Left lobe of liver (tissue), 2 donors: ENCODE measurements at places on chromosomes 6 and 20.

DNA sequence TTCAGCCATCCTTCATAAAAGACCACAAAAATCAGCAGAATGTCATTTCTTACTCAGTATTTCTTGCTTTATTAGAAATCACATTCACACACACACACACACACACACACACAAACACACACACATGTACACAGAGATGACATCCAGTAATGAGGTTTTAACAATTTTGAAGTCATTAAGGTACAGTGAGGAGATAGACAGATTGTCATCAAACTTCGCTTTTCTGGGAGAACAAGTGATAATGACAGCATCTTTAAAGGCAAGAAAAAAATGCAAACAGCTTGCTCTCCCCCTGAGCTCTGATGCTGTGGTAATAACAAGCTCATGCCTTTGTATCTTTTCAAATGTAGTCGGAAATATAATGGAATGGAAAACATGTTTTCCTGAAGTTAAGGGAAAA, 184.4 kb upstream of the RNF217 start:
- DNase-seq = no peak

DNA sequence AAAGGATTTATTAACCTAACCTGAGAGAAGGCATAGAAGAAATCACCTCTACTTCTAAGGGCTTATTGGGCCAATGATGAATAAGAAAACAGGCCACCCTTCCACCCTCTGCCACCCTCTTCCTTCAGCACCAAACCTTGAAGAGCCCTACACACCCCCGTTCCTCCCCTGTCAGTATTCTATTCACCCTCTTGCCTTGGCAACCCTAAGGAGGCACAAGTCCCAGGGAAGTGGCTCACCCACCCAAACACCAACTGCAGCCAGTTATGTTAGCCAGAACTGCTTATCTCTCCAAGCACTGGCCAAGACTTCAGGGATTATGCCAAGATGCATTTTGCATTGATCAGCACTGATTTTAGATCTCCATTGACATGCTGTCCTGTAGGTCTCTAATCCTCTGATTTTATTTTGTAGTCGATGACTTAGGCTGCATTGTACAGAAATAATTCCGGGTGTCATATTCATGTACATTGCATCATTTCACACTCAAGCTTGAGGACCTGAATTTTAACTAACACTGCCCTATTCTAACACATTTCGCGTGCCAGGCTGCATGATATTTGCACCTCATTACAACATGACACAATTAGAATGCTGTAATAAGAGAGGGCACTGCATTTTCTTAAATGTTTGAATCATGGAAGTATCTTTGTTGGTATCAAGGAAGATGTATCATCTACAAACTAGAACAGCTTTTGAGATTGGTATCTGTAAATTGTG, 15.7 kb downstream of the CNKSR3 start:
- DNase-seq = no peak

GRCh38 chr20:44886828-44887227, 1.3 kb downstream of the YWHAB start:
- DNase-seq = no peak

- no peak for DNase-seq
These were observed 190.5 kb downstream of the FNDC1 start for GRCh38 chr6:159359581-159360297.

- DNase-seq = no peak
These were observed 146.2 kb upstream of the ECI2 start for GRCh38 chr6:4281341-4282293.

- no peak for DNase-seq
These were observed 114.6 kb upstream of the TCF21 start for GRCh38 chr6:133774356-133774755.

GRCh38 chr6:20326422-20326728, 75.3 kb upstream of the E2F3 start:
- no peak for DNase-seq

GRCh38 chr6:109024784-109025183, 69.9 kb downstream of the SESN1 start:
- no peak for DNase-seq

DNA sequence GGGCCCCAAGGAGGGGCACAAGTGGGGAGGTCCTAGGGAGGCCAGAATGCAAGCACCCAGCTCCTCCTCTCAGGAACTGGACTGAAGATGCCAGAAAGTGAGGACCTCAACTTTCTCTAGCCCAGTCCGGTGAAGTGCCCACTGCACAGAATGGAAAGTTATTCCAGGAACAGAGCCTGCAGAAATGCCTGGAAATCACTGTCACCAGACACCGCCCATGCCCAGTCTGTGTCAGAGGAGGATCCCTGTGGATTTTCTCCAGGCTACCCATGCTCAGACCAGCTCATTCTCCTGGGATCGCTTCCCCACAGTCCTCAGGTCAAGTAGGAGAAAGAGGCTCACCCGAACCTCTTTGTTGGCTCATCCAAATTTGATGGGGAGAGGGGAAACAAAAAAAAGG, 6.5 kb downstream of the PRPH2 start:
- DNase-seq = no peak

- no peak for DNase-seq
These were observed 12.4 kb upstream of the HMGN3 start for GRCh38 chr6:79246891-79247290.

DNA sequence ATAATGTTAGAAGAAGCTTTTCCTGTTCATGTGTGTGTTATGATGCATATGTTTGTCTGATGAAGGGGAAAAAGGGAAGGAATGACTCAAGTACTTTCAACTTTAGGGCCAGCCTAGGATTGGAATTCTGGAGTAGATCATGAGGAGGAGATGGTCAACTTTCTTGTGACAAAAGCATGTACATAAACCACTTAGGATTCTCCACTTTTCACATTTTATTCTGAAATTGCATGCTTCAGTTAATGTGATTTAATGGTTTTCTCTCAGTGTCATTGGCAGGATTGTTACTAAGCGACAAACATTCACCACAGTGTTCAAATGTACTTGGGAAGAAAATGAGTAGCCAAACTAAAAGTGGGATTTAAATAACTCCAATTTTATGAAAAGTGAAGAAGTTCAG, 80.1 kb downstream of the UTRN start:
- DNase-seq = no peak

DNA sequence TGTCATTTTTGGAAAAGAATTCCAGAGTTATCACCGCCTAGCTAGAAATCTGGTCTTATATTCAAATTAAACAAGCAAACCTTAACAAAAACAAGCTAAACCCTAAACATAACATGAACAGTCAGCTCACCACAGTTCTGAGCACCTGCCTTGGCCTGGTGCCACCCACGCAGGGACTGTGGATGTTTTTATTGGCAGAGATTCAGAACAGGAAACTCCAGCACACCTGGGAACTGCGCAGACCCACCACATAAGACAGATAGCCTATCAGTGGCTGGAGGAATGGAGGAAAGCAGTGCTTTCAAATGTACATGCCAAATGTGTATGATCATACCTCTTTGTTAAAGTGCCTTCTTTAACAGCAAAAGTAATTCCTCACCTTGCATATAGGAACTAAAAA, 8.9 kb downstream of the SLC16A10 start:
- DNase-seq = peak; percentile 76

- no peak for DNase-seq
These were observed 6.1 kb upstream of the POU3F2 start for GRCh38 chr6:98828211-98828788.

DNA sequence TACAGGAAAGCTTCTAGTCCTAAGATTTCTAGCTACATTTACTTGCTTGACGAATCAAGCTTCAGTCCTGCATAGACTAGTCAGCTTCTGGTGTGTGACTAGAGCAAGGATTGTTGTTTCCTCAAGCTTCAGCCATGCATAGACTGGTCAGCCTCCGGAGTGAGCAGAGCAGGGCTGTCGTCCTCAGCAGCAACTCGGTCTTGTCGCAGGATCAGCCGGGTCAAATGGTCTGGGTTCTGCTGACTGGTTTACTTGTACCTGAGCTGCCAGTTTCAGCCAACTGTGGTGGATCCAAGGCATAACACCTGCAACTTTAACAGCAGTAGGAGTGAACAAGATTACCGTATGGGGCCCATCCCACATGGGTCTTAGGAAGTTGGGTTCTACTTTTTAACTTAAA, 10.8 kb upstream of the GMPR start:
- DNase-seq = no peak

GRCh38 chr20:25257756-25258475, 10.0 kb downstream of the PYGB start:
- DNase-seq = no peak

DNA sequence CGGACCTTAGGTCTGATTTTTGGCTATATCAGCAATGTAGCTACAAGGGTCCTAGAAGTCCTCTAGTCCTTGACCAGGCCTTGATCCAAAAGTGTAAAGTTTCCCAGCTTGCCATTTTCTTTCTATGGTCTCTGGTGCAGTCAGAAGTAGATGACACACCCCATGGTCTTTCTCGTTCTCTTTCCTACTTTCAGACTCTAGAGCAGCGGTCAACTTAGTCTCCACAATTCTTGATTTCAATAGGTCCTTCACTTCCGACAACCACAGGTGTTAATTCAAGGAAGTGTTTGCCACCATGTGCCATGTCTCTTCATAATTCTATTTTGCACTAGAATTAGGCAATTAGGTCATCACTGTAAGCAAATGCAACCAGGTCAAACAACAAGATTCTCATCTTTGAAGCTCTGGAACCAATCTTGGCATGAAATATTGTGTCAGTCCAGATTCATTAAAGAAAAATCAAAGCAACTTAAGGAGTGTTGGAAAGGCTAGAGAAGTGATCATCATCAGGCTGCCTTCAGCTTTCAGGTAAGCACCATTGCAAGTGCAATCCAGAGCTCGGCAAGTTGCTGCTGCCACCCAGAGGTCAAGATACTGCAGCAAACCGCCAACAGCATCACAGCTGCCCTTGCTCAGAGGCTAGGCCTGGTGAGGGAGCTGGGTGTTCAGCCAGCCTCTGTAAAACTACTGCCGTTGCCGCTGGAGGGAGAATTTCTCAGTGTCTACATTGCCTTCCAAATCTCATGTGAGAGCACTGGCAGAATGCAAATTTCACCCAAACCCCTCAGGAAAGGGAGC, 5.6 kb upstream of the SYNE1 start:
- peak; percentile 55 for DNase-seq

DNA sequence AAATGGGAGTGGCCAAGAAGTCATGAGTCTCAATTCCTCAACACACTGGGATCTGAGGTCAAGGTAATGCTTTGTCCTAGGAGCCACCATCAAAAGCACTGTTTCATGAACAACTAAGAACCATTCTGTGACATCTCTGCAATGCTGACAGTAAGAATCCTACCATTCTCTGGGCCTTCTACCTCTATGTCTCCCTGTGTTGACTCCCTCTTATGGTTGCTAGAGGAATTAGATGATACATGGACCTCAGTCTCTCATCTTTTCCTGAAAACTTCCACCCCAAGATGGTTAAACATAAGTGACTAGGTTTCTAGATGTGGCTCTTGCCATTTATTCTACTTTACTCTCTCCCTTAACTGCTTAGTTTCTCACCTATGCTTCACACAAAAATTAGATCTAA, 9.1 kb downstream of the MTRF1L start:
- DNase-seq = no peak

- DNase-seq = no peak
These were observed 129.5 kb upstream of the HDAC2 start for GRCh38 chr6:114100215-114100994.

DNA sequence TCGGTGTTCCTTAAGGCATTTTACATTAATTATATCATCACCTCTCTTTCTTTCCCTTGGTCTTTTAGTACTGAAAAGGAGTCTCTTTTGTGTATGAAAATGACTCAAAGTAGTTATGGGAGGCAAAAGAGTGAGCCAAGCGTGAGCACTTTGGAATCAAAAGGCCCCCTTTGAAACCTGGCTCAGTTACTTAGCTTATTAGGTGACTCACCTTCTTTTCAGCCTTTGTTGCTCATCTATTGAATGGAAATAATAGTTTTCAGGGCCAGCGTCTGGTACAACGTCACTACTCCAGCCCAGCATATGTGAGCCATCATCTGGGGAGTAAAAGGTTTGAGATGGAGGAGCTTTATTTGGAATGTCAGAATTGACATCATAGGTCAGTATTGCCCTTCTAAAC, 147.4 kb upstream of the SCGN start:
- DNase-seq = no peak

DNA sequence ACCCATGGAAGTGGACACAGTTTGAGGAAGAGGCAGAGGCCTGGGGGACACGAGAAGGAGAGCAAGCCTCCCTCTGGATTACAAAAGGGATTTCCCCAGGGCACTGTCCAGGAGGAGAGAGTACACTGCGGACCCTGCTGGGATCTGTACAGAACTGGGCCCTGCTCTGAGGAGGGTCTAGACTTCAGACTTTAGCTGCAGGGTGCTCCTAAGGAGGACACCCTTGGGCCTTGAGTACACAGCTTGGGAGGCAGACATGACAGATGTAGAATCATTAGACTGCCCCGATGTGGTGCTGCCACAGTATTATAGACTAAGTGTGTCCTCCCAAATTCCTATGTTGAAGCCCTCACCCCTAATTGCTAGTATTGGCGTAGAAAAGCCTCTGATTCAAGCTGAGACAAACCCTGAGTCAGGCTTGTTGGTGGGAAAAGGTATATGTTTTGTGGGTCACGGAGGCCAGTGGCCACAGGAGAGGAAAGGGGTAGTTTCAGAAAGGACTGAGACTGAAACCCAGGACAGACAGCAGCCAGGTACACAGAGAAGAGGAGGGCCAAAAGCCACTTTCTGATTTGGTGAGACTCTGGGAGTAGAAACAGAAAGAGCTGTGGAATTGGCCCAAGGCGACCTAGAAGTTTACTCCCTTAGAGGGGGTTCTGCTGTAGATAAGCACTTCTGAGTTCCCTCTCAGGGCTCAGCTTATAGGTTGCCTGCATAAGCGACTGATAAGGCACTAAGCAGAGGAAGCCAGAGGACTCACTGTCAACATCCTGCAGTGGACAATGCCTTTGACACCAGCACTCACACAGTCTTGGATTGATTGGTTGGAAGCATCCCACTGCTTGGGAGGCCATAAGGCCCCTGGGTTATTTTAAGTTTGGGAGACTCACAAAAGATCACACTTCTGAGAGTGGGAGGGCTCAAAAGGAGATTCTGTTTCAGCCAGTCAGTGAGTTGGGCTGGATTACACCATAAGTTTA, 16.5 kb upstream of the SH3BGRL2 start:
- no peak for DNase-seq

DNA sequence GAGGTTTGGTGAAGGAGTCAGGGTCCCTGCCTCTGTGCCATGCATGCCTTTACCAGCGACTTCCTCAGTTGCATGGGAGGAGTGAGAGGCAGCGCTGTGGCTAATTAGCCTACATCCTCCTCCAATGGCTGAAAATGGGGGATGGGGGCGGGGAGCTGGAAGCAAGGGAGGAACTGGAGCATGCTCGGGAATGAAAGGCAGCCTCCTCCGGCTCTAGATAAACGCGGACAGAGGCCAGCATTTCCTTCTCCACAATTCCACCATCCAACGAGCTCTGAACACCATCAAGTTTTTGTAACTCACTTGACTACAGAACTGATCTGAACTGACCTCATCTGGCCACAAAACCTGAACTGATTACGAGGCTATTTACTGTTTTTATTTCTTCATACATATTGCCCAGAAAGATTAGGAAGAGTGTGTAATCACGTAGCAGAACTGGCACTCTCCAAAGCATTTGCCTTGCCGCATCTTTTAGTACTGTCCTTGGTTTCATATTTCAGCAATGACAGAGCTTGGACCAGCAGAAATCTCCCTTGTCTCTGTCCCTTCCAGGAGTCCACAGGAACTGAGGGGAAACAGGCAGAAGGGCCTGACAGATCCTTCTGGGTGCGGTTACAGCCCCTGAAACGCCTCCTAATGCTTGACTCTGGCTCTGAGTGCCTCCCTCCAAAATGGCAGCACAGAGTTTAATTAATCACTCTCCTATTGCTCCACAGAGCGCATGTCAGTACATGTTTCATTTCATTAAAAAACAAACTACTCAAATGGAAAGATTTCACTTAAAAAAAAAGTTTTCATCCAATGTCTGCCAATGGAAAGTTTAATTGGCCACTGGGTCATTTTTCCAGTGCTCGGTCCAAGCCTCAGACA, 58.2 kb upstream of the TRAF3IP2 start:
- DNase-seq = no peak

- peak; percentile 70 for DNase-seq
These were observed 4.5 kb upstream of the CITED2 start for GRCh38 chr6:139378882-139379341.
